ENCODE measurements at places on chromosomes 4 and X.

DNA sequence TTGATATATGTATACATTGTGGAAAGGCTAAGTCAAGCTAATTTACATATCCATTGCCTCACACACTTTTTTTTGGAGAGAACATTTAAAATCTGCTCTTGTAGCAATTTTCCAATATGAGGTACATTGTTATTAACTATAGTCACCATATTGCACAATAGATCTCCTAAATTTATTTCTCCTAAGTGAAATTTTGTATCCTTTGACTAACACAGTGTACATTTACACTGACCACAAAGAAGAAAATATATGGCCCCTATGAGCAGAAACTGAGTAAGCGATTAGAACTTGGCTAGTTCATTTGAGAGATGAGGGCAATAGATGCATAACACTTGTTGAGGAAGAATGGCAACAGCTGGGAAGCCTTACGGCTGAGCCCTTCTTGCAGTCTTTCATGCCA, 20.3 kb upstream of the GUCY1B1 start:
- peak; percentile 85 for DNase-seq

DNA sequence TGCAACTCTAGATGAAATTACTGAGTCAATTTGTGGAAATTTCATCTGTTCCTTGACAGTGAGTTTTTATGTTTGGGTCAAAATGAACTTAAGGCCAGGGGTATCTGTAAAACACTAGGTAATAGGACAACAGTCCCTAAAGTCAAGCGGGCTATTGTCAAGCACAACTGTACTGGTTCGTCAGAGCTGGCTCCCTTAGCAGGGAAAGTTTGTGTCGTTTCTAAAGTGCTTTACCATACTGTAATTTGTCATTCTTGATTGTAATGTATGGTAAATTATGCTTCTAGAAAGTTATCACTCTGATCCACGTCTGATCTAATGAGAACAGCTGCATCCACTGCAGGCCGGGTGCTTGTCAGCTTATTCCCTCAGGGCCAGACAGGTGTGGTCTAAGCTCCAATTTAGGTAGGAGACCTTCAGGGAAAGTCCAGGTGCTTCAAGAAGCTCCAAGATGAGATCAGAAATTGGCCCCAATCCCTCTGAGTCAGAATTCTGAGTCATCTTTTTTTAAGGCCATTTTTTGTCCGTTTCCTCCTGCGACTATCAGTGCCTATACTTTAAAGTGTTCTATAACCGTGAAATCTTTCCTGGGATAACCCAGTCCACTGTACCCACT, 92.2 kb downstream of the PALLD start:
- DNase-seq: peak; percentile 77

DNA sequence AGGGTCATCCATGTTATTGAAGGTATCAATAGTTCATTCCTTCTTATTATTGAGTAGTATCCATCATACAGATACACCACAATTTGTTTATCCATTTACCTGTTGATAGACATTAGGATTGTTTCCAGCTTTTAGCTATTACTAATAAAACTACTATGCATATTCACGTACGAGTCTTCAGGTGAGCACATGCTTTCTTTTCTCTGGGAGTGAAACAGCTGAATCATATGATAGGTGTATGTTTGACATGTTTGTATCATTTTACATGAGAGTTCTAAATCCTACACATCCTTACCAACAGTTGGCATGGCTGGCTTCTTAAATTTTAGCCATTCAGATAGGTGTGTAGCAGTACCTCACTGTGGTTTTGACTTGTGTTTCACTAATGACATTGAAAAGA, 556.6 kb upstream of the DIPK2B start:
- no peak for DNase-seq

GRCh38 chr4:180827232-180828009, 1415.8 kb upstream of the TENM3 start:
- DNase-seq: peak; percentile 26

DNA sequence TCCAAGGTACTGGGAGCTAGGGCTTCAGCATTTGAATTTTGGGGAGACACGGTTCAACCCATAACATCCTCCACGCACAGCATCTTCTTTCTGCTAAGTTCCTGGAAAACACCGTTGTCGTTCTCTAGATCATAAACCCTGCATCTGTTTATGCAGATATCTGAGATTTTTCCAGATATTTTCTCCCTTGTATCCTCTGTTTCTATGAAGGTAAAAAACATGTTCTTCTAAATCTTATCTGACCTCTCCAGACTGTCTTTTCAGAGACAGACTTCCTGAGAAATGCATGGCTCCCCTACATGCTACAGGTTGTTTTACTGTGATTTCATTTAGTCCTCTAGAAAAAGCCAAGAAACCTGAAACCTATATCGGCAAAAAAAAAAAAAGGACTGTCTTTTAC, 152.3 kb upstream of the KLF3 start:
- no peak for DNase-seq

GRCh38 chr4:82508806-82509428, 52.9 kb downstream of the TMEM150C start:
- no peak for DNase-seq

DNA sequence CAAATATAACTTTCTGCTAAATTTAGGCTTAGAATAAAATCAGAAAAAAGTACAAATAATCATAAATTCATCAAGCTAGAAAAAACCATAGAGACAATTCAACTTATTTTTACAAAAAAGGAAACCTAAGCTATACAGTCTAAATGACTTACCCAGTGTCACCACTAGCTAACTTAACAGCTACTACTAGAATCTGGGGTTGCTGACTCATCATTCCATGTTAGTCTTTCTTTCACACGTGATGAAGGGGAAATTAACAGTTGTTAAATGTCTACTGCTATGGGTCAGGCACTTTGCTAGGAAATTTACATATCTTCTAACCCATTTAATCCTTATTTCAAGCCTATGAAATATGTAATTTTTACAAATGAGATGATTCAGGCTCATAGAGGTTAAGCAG, 349.3 kb upstream of the GALNT7 start:
- no peak for DNase-seq

DNA sequence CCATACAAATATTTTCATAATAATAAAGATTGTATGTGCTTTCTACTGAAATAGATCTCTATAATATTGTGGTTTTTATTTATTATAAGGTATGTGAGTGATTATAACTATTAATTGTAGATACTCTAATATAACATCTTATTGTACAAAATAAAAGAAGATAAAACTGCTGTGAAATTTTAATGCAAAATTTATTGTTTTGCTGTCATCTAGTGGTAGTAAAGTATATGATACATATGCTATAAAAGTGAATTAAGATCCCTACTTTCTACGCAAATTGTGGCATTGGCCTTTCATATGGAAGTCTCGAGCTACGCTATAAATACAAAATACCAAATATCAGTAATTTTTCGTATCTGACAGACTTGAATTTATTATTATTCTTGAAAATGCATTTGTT, 19.3 kb downstream of the YIPF7 start:
- DNase-seq: no peak

GRCh38 chrX:6299724-6300123, 71.1 kb upstream of the NLGN4X start:
- no peak for DNase-seq

DNA sequence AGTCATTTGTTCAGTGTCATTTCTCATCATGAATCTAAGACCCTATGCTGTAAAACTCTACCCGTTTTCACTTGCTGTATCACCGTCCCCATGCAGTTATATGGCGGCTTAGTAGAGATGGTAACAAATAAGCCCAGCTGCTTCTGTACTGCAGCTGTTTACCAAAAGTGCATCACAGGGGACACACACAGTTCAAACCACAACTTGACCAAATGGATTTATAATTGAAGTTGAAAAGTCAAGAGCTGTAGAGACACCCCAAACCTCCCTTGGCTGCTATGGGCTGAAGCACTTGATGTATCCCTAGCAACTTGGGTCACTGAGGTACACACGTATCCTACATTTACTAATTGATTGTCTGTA, 219.0 kb upstream of the FGF13 start:
- no peak for DNase-seq

GRCh38 chr4:129899849-129900248, 803.9 kb downstream of the C4orf33 start:
- DNase-seq: no peak

GRCh38 chr4:32985256-32985655, 2265.1 kb downstream of the PCDH7 start:
- peak; percentile 73 for DNase-seq

- DNase-seq: peak; percentile 96
These were observed 9.8 kb upstream of the ANXA5 start for GRCh38 chr4:121706595-121707021.

GRCh38 chr4:15654593-15655222, 449 bp downstream of the FBXL5 start:
- peak; percentile 28 for DNase-seq

DNA sequence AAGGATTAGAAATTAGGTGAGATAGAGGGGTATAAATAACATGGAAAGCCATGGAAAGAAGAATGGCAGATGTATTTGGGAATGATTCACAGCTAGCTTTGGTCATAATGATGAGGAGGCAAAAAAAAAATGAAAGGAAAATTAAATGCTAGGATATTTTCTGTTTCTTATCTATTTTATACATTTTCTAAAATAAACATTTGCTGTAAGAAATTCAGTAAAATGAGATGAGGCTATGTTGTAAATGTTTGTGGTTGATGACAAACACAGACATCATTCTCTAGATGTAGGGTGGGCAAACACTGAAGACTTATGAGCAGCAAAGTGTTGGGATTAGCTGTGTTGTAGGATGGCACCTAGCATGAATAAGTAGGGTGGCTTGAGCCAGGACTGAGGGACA, 407.1 kb downstream of the IL15 start:
- peak; percentile 36 for DNase-seq

DNA sequence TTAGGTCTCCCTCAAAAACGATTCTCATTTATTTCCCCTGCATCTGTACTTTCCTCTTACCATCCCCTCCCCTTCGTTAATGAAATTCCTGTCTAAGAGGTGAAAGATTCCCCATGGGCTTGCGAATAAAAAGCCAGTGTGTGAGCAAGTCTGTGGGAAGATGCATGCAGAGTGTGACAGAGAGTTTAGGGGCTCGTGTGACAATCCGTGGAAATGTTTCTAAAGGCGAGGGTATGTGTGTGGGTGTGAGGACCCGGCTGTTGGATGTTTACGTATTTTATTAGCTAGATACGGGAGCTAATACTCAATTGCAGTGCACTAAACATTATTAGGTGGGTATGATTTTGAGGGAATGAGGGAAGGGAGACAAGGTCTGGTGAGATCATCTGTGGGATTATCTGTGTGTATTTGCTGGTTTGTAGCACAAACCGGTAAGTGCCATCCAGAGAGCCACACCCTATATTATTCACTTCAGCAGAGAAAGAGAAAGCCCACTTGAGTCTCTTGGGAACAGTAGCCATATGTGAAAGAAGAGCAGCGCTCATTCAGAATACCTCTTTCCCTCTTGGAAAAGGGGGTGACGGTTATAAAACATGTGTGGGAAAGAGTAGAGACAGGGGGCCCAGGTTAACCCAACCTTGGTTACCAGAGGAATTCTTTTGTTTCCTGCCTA, 893 bp upstream of the HOPX start:
- DNase-seq: no peak

DNA sequence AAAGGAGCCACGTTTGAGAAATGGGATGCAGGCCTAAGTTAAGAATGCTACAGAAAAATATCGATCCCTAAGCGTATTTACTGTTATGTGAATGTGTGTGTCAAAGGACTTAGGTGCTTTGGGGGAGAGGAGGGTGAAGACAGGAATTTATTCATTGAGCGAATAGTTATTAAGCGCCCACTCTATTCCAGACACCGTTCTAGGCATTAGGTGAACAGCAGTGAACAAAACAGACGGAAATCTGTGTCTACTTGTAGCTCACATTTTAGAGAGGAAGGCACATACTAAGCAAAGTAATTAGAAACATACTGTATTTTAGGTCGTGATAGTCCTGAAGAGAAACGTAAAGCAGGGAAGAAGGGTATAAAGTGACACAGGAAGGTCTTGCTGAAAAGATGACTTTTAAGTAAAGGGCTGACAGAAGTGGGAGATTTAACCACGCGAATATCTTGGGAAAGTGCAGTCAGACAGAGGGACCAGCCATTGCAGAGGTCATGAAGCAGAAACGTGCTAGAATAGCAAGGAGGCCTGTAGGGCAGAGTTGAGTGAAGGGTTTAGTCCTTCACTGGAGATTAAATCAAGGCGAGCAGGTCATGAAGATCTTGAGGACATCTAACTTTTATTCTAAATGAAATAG, 541 bp downstream of the AIMP1 start:
- no peak for DNase-seq

DNA sequence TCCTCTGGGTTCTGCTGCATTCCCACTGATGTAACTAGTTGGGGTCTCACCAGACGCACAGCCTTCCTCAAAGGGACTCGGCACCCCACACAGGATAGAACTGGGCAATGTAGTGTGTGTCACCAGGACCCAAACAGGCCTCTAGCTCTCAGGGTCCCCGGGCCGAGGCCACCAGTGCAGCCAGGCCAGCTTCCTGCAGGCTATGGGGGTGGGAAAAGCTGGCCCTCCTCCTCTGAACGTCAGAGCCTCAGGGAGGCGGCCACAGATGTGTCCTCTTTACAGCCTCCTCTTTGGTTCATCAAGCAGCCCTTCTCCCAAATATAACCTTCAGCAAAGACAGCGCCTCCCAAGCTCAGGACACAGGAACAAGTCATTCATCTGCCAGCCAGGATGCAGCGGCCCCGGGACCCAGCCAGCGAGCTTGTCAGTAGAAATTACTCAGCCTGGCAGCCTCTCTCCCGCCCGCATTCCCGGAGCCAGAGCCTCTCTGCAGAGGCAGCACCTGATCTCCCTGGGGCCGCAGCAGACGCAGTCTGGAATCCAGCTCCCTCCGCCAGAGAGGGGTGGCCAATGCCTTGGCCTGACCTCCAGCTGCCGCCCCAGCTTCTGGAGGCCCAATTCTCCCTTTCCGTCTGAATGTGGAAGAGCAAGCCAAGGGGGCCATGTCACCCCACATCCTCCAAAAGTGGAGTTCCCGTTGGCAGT, 288.5 kb downstream of the FBXW7 start:
- no peak for DNase-seq

DNA sequence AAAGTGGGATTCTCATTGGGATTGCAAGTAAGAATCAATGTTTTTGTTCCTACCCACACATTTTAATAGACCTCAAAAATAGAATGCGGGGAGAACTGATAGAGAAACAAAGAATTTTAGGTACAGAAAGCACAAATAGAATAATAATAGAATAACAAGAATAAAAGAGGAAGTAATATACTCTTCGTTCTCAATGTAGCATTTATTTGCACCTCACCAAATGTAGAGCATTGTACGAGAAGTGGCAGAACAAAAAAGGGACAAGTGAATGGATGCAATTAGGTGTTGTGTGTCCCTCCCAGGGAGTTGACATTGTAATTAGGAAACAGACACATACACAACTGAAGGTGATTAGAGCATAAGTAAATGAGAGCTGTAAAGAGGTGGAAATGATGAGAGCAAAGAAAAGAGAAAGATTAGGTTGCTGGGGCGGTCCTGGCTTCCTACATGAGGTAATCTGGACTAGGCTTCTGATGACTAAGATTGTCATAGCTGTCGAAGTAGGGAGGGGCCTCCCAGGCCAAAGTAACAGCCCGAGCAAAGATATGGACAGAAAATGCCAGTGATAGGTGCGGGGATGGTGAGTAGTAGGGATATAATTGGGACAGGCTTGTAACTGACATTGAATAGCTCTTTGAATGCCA, 10.4 kb downstream of the RAB9A start:
- DNase-seq: no peak
